ENCODE measurements at places on chromosomes 3 and 15.

DNA sequence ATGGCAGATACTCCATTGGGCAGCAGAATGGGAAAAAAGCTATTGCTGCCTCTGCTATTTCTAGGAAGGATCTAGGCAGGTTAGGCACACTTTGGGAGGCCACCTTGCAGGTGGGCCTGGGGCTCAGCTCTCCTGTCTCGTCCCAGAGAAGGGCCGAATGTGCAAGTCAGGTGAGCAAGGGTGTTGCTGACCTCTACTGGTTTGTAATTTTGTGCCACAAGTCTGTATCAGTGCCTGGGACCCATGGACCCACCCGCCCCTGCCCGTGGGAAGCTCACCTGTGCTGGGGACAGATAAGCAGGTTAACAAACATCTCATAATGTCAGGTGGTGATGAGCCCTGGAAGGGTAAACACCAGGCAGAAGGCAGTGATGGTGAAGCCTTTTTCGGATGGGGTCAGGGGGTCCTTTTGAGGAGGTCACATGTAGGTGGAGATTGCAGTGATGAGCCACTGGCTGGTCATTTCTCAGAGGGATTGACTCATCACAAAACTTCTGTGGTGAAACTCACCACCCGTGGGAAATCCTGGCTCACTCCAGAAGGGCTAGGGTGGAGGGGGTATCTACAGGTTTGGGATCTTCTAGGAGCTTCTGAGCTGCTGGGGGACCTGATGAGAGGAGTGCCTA is 161.3 kb downstream of the KLF13 start:
- DNase-seq: no peak

DNA sequence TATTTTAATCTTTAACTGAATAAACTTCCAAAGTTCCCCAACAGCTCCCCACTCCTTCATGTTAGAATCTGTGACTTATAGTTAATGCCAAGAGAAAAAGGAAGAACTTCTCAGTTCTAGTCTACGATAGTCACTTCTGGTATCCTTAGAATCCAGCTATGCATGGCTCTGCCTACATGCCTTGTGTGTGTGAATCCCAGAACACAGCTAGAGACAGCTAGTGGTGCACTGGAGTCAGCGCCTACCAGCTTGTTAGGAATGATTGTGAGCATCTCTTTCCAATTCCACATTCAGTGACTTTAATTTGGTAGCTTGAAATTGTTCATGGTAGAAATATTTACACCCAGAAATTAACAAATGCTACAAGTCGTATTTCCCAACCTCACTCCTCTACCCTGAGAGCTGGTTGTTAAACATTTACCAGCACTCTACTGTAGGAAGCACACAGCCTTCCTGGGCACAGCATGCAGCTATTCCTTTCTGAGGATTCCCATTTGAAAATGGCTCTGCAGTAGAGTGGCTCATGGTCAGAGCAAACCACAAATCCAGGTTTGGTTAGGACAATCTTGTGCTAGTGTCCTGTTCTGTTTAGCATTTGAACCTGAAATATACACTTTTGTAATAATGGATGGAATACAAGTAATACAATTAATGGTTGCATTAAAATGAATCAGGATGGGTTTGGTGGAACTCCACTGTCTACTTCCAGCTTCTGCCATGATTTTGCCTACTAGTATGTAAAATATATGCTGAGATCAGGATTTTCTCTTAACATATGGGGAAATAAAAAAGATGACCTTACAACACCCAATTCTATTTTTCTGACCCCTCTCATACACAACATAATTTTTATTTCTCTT is 371.0 kb upstream of the GBE1 start:
- DNase-seq: no peak

DNA sequence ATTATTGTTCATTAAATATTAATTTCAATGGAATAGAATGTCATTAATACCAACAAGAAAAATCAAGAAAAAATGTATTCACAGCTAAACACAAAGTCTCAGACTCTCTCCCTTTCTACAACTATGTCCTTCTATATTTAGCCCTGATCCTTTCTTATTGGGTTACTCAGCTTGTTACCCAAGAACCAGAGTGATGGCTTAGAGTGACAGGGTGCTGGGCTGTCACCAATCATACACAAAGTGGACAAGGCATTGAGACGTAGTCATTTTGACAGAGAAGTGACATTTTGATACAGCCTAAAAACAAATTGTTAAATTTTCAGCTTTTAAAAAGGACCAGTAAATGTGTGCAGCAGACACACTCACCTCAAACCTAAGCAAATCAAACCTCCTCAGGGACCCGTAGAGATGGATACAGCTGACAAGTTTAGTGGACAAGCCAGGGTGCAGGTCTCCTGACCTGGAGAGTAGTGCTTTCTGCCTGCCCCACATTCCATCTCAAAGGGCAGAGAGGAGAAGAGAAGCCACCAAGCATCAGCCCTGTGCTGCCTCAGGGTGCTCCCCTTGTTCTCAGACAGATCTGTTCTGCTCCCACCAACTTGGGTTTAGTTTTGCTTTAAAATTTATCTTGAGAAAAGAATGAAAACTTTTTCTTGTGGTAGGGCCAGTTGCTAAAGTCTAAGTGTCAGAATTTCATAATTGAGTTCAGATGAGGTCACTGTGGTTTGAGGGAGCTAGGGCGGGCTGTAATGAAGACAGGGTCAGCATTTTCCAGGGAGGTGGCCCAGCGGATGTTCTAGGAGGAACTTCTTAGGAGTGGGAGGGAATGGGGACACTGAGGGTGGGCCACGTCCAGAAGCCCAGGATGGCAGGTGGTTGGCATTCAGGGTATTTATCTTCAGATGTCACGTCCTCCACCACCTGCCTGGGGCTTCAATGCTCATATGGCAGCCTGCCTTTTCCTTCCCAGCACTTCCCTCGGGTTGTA is 136.5 kb upstream of the TBL1XR1 start:
- DNase-seq: no peak

- DNase-seq: no peak
These were observed 99.2 kb upstream of the NUDT16 start for GRCh38 chr3:131282379-131282778.

DNA sequence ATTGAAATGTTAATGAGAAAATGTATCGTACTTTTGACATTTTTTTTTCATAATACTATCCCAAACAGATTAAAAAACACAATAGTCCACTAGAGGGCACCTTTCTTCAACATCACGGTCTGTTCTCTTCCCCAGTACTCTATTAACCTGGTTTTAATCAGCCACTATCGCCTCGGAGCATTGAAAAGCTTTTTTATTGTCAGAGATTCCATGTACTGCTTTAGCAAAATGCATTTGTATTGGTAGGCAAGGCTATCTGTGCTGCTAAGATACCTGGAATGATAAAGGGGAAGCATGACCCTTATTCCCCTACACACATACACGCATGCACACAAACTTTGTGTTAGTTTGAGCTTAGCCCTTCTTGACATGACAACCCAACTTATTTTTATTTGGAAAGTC is 160.1 kb upstream of the IL12A start:
- DNase-seq: peak; percentile 36

GRCh38 chr3:154122912-154123559 is 1.8 kb downstream of the ARHGEF26 start:
- DNase-seq: peak; percentile 26

All from foreskin melanocyte (primary cell).